SK-MEL-5 (cell line): ENCODE measurements at places on chromosomes 5 and 9. TPM values are rescaled to one million over a fixed set of nuclear protein-coding genes. Genes with fewer than 3 reads are reported as not detected.
A peak's percentile ranks its signal among the peaks of the same experiment; 100 is the strongest.

The GRM6 gene
- total RNA-seq, result not detected in 2 replicates

The NRARP gene
- total RNA-seq, result 0.50 and 0.67 TPM in 2 replicates

GRCh38 chr5:44943647-44944046, 134.9 kb downstream of the MRPS30 start:
- DNase-seq, result peak; percentile 42

- peak; percentile 9 for DNase-seq
Measured at GRCh38 chr5:156552855-156553358, 225.9 kb downstream of the SGCD start.

DNA sequence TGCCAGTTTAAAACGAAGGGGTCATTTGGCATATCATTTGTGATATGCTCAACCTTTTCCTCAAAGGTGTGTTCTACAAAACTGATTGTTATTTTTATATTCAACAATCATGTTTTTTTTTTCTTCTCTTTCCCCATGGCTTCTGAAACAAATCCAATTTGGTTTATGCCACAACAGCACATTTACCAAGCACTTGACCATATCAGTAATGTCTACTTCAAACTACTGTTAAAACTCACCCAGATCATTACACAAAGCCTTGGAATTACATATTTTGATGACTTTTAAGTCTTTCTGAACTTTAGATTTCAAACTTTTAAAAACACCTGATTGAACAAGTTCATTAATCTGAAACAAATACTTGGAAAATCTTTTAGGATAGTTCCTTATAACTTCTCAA, 29.2 kb downstream of the PWWP2A start:
- DNase-seq, result no peak

GRCh38 chr9:71710201-71710600, 58.1 kb downstream of the CEMIP2 start:
- DNase-seq, result no peak

DNA sequence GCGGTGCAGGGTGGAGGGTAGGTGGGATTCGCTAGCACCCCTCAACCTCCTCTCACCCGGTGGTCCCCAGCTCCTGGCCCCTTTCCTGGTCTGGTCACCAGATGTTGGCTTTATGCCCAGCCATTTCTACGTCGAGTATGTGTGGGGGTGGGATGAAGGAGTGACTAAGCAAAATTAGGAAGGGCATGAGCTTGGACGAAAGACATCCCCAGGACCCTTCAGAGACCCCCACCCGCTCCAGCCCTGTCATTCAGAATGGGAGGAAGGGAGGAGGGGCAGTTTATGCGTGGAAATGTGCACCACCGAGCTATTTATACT, 742 bp downstream of the BHMT2 start:
- no peak for DNase-seq

DNA sequence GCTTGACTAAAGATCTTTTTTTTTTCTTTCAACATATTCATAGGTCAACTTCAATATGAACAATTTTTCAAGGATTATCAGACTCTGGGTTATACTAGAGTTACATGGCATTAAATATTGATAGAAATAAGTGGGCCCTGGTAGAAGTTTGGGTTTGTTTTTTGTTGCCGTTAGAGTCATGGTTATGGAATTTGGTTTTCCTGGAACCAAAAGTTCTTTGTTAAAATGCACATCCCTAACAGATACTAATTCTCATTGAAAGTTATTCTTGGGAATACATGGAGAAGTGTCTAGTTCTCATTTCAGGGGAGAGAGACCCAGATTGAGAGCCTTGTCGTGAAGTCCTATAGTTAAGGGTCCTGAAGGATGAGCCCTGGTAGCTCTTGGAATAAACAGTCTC, 124.9 kb downstream of the FGF1 start:
- DNase-seq, result no peak

DNA sequence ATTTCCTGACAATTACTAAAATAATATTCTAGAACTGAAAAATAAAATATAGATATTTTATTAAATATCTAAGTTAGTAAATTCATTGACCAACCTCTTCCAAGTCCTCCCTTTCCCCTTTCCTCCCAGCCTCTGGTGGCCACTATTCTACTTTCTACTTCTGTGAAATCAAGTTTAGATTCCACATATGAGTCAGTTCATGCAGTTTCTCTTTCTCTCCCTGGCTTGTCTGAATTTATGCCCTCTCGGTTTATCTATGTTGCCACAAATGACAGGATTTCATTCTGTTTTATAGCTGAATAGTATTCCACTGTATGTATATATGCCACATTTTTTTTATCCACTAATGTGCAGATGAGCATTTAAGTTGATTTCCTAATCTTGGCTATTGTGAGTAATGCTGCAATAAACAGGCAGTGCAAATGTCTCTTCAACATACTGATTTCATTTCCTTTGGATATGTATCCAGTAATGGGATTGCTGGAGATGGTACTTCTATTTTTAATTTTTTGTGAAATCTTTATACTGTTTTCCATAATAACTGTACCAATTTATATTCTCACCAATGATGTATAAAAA, 52.3 kb downstream of the WDR36 start:
- no peak for DNase-seq
